NCI-H82 (cell line): ENCODE measurements at places on chromosomes 3 and 15.

DNA sequence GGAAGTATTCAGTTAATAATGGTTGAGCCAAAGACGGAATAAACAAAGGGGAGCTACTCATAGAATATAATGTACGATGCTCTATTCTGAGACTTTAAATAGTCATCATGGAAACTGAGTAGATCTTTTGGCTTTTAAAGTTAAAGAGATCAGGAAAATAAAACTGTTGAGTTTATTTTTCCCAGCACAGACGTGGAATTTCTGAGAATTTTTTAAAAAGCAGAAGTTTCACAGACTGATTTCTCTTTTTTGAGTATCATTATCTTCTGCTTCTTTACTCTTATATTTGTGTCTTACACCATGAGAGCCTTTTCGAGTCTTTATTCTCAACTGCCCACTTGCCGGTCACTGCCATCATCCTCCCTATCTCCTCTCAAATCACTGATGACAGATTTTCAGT, 13.2 kb downstream of the P2RY14 start:
- no peak for DNase-seq

DNA sequence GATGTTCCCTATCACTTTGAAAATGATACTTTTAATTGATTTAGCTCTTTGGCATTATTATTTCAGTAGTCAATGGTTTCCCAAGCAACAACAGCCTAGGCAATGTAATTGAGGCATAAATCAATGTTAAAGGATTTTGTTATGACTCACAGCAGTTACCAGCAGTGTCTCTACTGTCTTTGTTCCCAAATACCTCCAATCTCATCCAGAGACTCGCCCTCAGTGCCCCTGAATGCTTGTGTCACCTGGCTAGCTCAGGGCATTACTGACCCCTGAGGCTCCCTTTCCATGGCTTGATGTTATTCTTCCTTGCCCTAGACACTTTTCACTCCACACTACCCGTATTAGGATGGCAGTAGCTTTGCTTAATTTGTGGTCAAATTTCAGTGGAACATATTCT, 227.2 kb downstream of the SQOR start:
- no peak for DNase-seq

- peak; percentile 52 for DNase-seq
Measured at GRCh38 chr15:74458473-74458872, 2.5 kb downstream of the UBL7 start.

GRCh38 chr3:141909408-141909807, 33.0 kb downstream of the ATP1B3 start:
- DNase-seq, result no peak

DNA sequence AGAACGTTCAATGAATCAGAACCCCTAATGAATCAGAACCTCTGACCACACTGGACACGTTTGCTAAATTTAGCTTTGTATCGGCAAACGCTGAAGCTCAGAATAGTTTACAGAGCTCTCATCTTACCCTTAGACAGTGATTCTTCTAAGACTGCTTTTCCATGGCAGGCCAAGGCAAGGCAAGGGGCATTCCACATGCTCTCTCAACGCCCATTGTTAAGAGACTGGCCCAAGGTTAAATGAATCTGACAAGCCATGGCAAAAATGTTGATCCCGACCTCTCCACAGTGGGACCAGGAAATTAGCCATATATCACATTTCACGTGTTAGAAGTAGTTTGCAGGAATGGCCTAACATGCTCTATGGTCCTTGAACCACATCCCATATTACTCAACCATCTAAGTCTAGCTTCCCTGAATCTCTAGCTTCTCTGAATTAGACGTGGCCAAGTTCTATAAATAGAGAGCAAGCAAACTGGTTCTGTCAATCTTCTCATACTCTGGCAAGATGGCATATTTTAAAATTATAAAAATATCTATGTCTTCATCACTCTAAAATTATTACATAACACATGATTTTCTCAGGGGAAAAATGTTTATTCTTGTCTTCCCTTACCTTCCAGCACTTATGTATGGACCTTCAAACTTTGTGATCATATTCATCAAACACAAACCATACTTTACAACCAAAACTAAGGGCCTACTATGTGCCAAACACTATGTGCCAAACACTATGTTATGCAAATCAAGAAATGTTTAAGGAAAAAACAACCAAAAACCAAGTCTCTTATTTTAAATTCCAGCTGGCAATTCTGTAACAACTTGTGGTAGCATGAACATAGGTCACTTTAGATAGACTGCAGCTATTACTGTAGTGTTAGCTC, 54.3 kb downstream of the AAGAB start:
- no peak for DNase-seq

- DNase-seq, result peak; percentile 13
Measured at GRCh38 chr3:125194061-125194848, 18.3 kb downstream of the SLC12A8 start.

DNA sequence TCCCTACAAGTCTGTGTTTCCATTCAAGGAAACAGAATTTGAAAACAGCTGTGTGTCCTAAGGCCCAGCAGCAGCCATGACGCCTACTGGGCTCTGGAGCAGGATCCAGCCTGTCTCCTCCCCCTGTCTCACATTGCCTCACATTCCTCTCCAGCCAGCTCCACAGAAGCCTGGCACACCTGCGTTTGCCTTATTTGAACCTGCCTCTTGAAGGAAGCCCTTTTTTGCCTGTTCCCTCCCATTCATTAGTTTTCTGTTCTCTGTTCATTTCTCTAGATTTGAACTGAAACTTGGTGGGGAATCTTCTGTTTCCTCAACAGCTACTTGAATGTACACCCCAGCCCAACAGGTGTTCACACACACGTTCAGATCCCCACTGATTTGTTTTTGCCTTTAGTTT, 890.5 kb downstream of the TUSC7 start:
- no peak for DNase-seq

DNA sequence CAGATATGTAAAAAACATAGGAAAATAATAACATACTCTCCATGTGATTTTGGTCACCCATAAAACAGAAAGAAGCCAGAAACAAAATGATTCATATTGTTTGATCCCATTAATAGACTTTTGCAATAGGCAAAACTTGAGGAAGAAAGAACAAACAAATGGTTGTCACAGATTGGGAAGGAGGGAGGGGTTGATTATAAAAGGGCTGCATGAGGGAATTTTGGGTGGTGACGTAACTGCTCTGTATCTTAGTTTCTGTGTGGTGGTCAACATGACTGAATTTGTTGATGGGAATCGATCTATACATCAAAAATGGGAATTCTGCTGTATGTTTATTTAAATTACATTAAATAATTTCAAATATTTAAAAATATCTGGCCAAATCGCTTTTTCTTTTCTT, 86.3 kb downstream of the P3H2 start:
- DNase-seq, result no peak

- DNase-seq, result no peak
Measured at GRCh38 chr3:40128166-40128565, 181.3 kb upstream of the EIF1B start.

DNA sequence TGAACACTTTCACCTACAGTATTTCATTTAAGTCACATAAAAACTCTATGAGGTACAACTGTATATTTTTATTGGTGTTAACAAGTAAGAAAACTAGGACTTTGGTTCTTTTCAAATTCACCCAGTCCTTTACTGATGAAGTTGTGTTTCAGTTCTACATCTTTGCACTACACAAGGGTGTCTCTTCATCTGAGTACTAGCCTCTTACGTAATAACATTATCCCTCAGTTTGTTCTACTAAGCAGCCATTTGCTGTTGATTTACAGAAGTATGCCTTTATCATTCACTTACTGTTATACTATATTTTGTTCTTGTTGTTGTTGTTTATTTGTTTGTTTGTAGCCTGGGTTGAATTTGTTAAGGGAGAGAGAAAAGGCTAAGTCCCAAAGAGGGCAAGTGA, 311.9 kb downstream of the PLOD2 start:
- no peak for DNase-seq

DNA sequence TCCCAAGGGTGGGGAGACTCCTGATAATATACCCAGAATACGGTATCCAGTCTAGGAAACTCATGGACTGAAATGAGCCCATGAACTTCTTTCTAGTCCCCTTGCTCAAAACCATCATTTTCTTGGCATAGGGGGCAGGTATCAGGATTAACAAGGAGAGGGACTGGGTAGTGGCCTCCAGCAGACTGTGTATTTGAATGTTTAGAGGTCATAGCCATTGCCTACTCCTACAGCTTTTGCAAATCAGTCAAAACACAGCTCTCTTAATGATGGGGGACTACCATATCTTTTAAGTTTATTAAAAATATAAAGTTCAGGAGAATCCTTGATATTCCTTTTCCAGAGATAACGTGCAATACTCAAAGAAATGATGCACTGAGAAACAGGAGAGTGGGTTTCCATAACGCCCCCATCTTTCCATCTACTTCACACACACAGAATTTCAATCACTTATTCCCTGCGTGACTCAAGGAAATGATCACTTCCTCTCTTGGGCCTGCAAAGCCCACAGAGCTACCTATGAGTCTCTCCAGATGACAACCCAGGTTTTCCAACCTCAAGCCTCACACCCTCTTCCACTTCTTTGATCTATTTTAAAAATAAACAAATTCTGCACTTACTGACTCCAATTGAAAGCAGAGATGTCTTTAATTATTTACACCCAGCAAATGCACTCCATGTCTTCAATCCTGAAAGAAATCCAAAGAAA, 584.0 kb upstream of the LMCD1 start:
- DNase-seq, result no peak

GRCh38 chr3:120684896-120685295, 2.9 kb upstream of the HGD start:
- DNase-seq, result no peak

DNA sequence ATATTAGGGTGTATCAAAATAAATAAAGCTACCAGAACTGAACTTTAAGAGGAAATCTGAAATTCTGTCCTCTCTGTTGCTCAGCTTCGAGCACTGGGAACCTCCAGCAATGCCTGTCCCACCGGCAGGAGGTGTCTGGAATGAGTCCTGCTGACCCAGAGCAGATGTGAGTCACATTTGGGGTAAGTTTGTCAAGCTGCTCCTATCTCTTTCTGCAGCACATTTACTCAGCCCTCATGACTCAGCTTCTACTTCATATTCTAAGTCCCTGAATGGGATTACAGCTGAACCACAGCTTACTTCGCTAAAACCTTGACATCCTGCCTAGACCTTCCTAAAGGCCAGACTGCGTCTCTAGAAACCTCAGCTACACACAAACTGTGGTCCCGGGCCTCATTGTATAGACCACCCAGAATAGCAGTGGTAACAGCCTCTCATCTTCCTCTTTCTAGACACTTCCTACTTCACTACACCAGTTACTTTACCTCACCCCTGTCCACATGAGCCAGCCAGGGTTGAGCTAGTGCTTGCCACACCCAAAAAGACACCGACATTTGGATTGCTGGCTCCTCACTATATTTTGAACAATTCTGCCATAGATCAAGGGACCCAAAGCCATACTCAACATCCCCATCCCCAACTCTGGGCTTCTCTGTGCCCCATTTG, 109.6 kb upstream of the TMCO5A start:
- peak; percentile 98 for DNase-seq

GRCh38 chr3:39279745-39280517, at the start of gene CX3CR1:
TSS of gene CX3CR1 (minus strand) at chr3:39280036. CDS start at chr3:39266509, 13,527 bp downstream.
- DNase-seq, result no peak

GRCh38 chr3:126546549-126547239, 12.0 kb downstream of the C3orf22 start:
- no peak for DNase-seq

- no peak for DNase-seq
Measured at GRCh38 chr3:148659512-148659911, 38.2 kb upstream of the AGTR1 start.

DNA sequence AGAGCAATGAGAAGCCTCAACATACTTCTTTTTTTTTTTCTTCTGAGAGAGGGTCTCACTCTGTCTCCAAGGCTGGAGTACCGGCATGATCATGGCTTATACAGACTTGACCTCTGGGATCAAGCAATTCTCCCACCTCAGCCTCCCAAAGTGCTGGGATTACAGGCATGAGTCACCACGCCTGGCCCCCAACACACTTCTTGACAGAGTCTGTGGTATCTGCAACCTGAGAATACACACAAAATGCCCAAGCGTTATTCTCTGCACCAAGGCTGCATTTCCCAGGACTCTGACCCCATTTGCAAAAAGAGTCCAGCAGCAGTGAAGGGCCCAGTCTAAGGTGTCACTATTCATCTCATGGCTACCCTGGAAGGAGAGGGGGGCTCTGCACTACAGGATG, 42.7 kb upstream of the BLM start:
- no peak for DNase-seq

GRCh38 chr3:105401691-105402149, 35.0 kb downstream of the ALCAM start:
- DNase-seq, result no peak

DNA sequence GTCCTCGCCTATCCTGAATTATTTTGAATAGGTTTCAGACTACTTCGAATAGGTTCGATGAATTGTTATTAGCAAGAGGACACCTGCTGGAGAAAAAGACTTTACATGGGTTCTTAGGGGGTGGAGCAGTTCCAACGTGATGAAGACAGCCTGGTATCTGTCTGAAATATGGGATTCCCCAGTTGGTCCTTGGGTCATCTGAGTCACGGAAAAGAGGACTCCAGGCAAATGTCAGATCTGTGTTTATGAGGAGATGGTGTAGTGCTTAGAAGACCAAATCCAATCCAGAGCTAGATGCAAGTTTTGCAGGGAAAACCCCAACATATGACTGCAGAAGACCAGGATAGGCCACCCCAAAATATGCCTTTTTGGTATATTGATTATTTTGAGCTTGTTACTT, 98.9 kb upstream of the IGSF10 start:
- DNase-seq, result no peak

GRCh38 chr3:19392150-19392549, 243.8 kb downstream of the KCNH8 start:
- DNase-seq, result no peak

DNA sequence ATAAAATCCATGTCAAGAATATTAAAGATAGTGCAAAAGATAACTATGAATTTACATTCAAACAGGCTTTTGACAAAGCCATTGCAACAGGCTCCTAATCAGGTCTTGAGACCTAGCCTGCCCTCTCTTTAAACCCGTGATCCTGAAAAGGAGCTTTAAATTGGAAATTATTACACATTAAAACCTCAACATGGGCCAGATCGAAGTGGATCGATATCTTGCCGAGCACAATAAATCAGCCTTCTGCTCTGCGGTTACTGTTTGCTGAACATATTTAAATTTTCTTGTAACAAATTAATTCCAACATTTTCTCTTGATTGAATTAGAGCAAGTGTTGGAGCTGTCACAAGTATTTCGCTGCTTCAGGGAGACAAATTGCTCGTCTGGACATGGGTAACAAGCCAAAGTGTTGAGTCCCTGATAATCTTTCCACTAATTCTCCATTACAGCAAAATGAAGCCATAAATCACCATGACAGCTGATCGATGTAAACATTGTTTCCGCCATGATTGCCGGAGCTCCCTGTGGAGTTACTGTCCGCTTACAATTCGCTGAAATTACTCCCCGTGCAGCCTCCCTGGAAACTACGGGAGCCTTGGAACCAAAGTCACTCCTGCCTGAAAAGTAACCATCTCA, 47.6 kb downstream of the SHOX2 start:
- DNase-seq, result peak; percentile 99

- no peak for DNase-seq
Measured at GRCh38 chr15:96187341-96188305, 142.9 kb upstream of the NR2F2 start.

GRCh38 chr3:138451595-138452162, 17.3 kb downstream of the ESYT3 start:
- no peak for DNase-seq
